ENCODE measurements at places on chromosomes 7 and 10.
A peak's percentile ranks its signal among the peaks of the same experiment; 100 is the strongest.

DNA sequence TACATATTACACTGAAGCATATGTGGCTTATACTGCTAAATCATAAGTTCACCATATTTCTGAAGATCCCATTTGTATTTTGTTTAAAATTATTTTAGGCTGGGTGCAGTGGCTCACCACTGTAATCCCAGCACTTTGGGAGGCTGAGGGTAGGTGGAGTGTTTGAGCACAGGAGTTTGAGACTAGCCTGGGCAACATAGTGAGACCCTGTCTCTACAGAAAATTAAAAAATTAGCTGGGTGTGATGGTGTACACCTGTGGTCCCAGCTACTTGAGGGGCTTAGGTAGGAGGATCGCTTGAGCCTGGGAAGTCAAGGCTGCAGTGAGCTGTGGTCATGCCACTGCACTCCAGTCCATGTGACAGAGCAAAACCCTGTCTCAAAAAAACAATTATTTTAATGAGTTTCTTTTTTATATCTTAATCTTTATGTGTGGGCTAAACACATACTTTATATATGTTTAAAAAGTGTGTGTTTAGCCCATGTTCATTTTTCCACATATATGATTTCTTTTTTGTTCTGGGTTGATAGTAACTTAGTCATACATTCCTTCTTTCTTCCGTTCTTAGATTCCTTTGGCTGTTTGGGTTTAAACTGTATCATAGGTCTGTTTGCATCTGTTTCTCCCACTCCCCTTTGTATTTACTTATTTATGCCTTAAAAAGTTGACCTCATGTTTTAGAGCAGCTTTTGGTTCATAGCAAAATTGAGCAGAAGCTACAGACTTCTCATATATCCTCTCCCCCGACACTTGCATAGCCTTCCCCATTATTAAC is 33.5 kb downstream of the RSBN1L start:
- peak; percentile 30 for DNase-seq

GRCh38 chr10:114754445-114755320 is 66.9 kb upstream of the FHIP2A start:
- DNase-seq: peak; percentile 53

DNA sequence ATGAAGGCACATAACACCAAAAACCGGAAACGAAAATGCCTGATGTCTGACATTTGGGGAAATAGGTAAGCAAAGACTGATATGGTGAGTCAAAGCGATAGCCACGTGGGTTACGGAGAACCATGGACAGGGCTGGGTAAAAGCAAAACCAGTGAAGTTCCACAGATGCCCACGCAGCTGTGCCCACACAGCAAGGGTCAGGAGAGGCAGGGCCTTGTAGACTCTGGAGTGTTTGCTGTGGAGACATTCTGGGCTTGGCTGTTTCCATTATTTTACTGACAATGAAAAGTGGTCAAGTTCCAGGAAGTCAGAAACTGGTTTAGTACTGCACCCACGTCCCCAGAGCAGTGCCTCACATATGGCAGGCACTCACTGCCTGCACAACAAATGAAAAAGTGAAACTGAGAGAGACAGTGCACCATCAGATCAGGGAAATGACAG is 148.7 kb downstream of the ZMYND11 start:
- DNase-seq: no peak

- no peak for DNase-seq
Observed at GRCh38 chr10:7317786-7318446, 92.9 kb downstream of the SFMBT2 start.

DNA sequence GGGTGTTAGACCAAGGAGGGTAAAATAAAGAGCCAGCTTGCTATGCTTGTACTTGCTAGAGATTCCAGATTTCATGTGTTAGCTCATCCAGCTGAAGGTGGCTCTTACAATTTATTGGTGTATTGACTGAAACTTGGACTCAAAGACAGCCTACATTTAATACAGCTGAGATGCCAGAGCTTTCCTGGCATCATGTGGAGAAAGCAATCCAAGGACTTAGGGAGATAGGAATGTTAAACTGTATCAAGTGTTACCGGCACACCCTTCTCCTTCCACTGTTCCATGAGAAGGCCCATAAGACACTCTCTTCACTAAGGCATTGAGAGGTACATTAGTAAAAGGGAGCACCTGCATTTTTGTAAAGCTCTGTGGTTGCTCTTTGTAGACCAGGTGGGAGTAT is 9.3 kb upstream of the HERPUD2 start:
- no peak for DNase-seq

DNA sequence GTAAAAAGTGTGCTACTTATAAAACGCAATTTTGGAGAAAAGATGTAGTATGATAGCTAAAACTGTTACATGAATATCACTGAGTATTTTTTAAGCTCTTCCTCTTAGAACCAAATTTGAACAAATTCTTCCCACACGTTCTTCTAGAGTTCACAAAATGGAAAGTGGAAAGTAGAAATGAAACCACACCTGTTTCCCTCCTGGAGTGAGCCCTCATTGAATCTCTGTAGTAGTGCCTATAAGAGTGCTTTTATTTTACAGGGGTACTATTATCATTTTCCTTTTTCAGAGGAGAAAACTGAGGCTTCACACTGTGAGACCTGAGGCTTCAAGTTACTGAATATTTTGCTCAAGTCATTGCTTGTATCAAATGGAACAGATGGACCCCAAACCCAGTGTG is 393.0 kb downstream of the NRG3 start:
- DNase-seq: no peak

DNA sequence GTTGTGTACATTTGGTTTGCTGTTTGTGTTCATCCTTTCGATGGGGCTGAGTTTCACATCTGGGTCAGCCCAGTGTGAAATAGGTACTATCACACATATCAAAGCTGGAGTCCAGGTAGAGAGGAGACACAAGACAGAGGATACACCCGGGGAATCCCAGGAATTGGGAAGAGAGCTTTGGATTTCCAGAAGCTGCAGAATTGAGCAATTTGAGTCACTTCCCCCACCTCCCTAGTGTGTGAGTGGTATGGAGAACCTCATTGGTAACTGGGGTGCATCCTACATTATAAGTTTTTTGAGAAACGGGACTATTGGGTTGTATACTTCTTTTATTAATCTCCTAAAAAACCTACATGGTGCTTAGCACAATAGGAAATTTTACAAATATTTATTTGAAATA is 12.1 kb upstream of the PDSS1 start:
- DNase-seq: no peak
